ENCODE measurements at places on chromosomes 7 and 10.

- DNase-seq, result peak; percentile 65
These were observed 27.1 kb downstream of the PRLHR start for GRCh38 chr10:118568327-118568848.

DNA sequence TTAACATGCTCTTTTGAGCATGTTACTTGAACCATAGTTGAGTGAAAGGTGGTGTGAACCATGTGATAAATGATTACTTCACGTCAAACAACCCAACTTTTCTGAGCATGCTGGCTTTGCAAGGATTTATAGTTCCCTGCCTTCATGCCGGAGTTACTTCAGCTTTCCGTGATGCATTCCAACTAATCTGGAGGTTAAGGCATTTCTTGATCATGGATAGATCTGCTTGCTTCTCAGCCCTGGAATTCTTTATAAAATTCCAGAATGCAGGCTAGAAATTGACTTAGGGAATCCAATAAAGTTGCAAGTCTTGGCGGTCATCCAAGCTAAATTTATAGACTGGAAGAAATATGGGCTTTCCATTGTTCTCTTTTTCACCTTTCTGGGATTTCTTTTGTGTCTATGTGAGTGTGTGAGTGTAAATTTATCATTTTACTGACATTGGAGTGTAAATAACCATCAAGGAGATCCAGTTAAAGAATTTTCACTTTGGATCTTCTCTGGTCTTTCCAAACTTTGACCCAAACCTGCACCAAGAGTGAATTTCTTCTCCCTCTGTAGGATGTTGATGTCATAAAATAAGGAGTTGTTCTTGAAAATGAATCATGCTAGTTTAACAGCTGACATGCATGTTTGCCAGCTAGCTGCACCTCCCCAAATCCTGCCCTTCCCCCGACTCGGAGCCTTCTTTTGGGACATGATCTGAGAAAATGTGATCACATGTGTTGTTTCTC, 289.0 kb downstream of the TWIST1 start:
- DNase-seq, result no peak

DNA sequence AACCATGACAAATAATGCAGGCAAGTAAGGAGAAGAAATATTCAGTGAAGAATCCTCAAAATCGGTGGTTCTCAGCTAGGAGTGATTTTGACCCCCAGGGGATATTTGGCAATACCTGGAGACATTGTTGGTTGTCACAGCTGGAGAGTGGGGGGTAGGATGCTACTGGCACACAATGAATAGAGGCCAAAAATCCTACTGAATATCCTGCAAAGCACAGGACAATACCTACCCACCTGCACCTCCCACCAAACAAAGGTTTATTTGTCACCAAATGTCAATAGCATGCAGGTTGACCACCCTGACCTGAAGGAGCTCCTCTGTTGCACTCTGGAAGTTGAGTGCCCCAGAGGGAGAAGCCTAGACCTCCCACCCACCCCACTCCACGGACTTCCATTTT, 1028.6 kb downstream of the CNTNAP2 start:
- DNase-seq, result no peak

DNA sequence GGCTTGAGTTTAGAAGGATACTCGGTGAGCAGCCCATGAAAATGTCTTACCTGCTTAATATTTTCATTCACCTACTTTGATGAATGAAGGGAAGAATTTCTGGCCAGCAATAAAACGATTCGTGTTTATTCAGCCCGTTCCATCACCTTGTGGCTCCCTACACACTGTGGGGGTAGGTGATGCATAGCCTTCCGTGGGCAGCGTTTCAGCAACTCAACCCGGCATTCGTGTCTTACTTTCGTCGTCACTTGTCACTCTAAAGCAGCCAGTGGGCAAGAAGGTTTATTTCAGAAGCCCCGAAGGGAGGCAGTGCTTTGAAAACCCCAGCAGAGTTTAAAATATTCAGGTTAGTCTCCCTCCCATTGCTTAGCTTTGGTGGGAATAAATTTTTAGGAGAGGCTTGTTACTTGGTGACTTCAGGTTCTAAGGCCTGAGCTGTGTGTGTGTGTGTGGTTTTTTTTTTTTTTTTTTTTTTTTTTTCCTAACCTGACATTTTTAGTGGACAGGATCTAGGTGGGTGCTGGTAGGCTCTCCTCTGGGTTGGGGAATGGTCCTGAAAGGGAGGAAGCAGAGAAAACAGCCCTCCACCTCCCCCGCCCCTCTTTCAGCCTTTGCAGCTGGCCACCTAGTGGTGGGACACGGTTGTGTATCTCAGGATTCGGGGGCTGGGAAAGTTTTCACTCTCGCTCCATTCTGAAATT, 1.8 kb downstream of the GRK5 start:
- peak; percentile 44 for DNase-seq

DNA sequence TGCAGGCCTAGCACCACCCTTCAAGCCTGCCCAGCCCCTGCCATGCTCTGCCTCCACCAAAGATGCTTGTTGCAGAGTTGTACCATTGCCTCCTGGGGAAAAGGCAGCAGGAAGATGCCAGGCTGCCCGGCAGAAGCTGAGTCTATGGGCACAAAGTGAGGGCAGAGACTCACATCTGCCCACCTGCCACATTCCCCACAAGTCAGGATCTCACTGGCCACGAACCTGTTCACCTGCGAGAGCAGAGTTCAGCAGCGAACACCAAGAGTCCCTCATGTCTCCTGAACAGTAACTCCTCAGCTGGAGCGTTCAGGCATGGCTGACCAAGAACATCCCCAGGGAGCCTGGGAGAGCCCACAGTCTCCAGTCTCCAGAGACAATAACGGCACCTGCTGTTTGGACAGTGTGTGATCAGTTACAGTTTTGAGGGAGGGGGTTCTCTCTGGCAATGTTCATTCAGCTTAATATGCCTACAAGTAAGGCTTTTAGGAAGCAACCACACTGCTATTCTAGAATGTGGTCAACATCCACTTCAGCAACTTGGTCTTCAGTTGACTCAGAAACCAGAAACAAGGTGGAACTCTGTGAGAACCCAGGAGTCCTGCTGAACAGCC, 78.5 kb downstream of the GRID1 start:
- DNase-seq, result no peak

GRCh38 chr10:44858017-44858371, 53.1 kb upstream of the TMEM72 start:
- no peak for DNase-seq

GRCh38 chr10:104337985-104338735, at the start of gene ITPRIP:
TSS of gene ITPRIP (minus strand) at chr10:104338465. CDS start at chr10:104316051, 22,414 bp downstream.
- peak; percentile 68 for DNase-seq

DNA sequence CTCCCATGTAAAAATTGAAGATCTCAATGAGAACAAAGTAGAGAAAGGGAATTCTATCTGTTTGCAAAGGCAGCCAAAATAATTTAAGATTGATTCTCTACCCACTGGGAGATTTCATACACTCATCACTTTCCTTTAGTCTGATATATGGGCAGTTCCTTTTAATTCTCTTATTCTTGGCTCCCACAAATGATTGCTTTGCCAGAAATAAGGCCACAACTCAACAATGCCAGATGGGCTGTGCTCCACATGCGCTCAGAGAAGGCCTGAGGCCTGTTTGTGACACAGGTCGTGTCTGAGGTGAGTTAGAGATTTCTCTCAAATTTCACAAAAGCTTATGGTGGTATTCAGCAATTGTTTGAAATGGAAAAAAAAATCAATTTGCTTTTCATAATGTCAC, 501.9 kb upstream of the SEMA3D start:
- no peak for DNase-seq

All from CD4-positive, alpha-beta T cell treated with Interleukin-6 at 100 ng/mL for 8 hours (primary cell).